ENCODE measurements at places on chromosomes 2 and 18. TPM values are rescaled to one million over a fixed set of nuclear protein-coding genes. Genes with fewer than 3 reads are reported as not detected.

OTOS gene
- total RNA-seq, result 0.38 TPM

SLC5A7 gene
- total RNA-seq, result 0.05 TPM

FAM124B gene
- 2.0 TPM for total RNA-seq

RNF125 gene
- total RNA-seq, result 5.1 TPM

TOGARAM2 gene
- total RNA-seq, result 0.90 TPM

GRCh38 chr2:118202707-118203303 is 114.5 kb downstream of the INSIG2 start:
- no peak overlapping the region for H3K4me3 ChIP-seq
- no peaks in the 10 kb centered on the region for H3K36me3 ChIP-seq
- H3K27ac ChIP-seq, result no peak overlapping the region
- DNase-seq, result no peak
- no peaks in the 10 kb centered on the region for H3K4me1 ChIP-seq
- peaks cover 13% of the 10 kb centered on the region for H3K27me3 ChIP-seq

- H3K27me3 ChIP-seq, result no peaks in the 10 kb centered on the region
- no peak for DNase-seq
- no peak overlapping the region for H3K4me3 ChIP-seq
- H3K4me1 ChIP-seq, result no peaks in the 10 kb centered on the region
Measured at GRCh38 chr2:204272610-204273287, 272.5 kb upstream of the PARD3B start.

DNA sequence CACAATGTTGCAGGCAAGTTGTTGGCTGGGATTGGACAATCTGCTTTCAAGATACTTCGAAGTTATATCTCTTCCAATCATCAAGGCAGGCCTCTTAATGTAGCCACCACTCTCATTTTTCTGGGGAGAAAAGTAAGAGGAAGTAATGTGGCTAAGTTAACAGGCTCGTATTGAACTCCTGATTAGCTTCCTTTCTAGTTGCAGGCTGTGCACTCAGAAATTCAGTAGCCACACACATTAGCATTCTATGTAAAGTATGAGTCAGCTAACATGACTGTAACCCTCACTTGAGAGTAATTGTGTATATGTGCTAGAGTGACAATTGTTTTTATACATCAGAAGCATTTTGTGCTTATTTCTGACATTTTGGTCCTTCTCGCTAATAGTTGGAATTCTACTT is 3.3 kb downstream of the TWSG1 start:
- peaks cover 5% of the 10 kb centered on the region for H3K4me1 ChIP-seq
- H3K4me3 ChIP-seq, result no peak overlapping the region
- H3K27ac ChIP-seq, result no peak overlapping the region
- H3K27me3 ChIP-seq, result peaks cover 3% of the 10 kb centered on the region

DNA sequence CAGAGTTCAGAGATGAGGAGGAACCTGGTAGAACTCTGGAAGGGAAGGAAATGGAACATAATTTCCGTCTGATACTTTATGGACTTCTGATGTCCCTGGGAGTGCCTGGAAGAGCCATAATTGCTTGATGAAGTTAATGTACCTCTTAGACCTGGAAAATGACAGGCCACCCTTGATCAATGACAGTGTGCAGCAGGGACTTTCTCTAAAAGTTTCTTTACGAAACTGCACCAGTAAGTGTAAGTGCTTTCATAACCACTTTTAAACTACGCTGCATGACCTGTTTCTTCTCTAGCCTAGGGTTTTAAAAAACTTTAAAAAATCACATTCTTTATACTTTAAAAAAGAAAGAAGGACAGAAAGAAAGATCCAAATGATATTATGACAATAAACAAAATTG is 164.5 kb downstream of the LPIN1 start:
- no peaks in the 10 kb centered on the region for H3K4me1 ChIP-seq
- no peak for DNase-seq
- no peaks in the 10 kb centered on the region for H3K27me3 ChIP-seq
- no peaks in the 10 kb centered on the region for H3K36me3 ChIP-seq

DNA sequence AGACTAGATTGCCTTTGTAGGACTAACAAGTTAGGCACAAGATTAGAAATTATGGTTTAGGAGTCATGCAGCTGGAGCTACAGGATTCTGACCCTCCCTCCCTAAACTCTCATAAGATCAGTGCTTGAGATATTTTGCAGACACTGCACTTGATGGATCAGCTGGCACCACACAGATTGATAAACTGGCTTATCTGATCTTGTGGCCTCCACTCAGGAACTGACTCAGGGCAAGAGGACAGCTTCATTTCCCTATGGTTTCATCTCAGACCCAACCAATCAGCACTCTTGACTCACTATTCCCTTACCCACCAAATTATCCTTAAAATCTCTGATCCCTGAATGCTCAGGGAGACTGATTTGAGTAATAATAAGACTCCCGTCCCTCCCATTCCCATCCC is 152.3 kb downstream of the DIS3L2 start:
- no peaks in the 10 kb centered on the region for H3K27me3 ChIP-seq
- no peak for DNase-seq
- H3K4me3 ChIP-seq, result no peak overlapping the region

DNA sequence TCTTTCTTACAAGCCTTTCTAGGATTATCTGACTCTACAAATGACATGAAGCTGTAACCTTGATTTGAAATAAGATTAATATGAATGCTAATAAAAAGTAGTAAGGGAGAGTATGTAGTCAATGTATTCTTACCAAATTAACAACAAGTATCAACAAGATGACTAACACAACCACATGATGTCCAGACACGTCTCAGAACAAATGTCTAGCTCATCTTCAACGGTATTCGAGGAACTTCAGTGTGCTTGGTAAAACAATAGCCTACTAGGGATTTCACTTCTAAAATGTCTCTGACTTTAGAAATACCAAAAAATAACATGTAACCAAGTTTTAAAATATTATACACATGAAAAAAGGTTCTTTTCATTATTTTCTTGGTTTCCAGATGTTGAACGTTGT is 3.4 kb downstream of the HDLBP start:
- no peak overlapping the region for H3K27ac ChIP-seq
- no peaks in the 10 kb centered on the region for H3K27me3 ChIP-seq
- H3K4me3 ChIP-seq, result no peak overlapping the region
- peaks cover 16% of the 10 kb centered on the region for H3K4me1 ChIP-seq
- H3K36me3 ChIP-seq, result no peaks in the 10 kb centered on the region

- DNase-seq, result no peak
- no peak overlapping the region for H3K4me3 ChIP-seq
- H3K4me1 ChIP-seq, result no peaks in the 10 kb centered on the region
- no peaks in the 10 kb centered on the region for H3K36me3 ChIP-seq
- no peak overlapping the region for H3K27ac ChIP-seq
Measured at GRCh38 chr18:75727456-75727855, 300.0 kb upstream of the SMIM21 start.

DNA sequence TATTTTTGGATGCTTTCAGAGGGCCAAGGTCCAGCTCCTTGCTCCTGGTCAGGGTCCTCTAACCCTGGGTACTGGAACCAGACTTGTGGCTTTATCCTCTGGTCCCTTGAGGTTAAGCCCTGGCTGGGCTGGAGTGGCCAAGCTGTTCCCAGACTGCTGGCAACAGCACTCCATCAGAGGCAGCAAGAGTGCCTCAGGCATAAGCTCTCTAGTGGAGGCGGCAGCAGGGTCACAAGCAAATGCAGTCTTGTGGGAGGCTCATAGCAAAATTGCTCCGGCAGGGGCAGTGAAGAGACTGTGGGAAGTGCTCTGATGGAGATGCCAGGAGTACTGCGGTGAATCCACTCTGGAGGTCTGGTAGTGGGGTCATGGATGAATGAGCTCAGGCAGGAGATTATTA is 128.9 kb upstream of the OTOS start:
- H3K36me3 ChIP-seq, result no peaks in the 10 kb centered on the region
- no peak overlapping the region for H3K4me3 ChIP-seq
- H3K27ac ChIP-seq, result no peak overlapping the region
- H3K27me3 ChIP-seq, result no peaks in the 10 kb centered on the region
- no peak for DNase-seq

Measured in thymus (tissue), 14 donors.